ENCODE measurements at places on chromosomes 1 and 21.

GRCh38 chr1:66613187-66613586 lies 79.2 kb downstream of the SGIP1 start:
- DNase-seq, result no peak

- no peak for DNase-seq
These were observed 10.3 kb upstream of the ADARB1 start for GRCh38 chr21:45064091-45064490.

DNA sequence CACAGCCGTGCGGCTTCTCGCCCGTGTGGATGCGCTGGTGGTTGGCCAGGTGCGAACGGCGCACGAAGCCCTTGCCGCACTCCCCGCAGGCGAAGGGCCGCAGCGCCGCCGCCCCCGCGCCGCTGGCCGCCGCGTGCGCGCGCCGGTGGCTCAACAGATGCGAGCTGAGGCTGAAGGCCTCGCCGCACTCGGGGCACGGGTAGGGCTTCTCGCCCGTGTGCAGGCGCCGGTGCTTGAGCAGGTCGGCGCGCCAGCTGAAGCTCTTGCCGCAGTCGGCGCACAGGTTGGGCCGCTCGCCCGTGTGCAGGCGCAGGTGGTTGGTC lies 24.9 kb downstream of the ZNF697 start:
- DNase-seq, result no peak

DNA sequence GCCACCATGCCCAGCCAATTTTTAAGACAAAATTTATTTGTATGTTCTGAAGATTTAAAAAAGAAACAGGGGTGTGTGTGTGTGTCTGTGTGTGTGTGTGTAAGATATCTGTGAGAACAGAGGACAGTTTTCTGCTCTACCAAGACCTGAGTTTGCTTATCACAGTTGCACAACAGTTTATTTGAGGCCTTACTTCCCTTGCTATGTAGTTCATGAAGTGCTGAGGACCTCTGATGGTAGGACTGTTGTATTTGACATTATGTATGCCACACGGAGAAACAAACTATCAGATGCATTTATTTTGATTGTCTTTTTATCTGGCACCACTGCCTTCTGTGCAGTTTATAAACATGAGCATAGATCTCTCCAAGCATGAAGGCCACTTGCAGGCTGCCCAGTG lies 355.2 kb downstream of the PBX1 start:
- DNase-seq, result no peak

GRCh38 chr1:1298861-1299685 lies 8.7 kb downstream of the ACAP3 start:
- peak; percentile 71 for DNase-seq

- DNase-seq, result no peak
These were observed 40.6 kb upstream of the MARK1 start for GRCh38 chr1:220487297-220487820.

DNA sequence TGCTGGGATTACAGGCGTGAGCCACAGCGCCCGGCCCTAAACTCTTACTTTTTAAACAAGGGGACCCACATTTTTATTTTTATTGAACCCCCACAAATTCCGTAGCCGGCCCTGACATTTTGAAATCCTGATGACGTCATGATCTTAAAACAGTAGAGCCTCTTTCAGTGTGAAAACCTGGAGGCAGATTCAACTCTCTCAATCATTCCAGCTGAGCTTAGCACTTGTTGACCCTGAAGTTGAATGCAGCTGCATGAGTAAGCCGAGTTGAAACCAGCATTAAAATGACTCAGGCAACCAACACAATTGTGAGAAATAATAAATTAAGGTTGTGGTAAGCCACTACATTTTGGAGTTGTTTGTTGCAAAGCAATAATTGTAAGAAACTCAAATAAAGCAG lies 93.9 kb upstream of the ADGRL4 start:
- DNase-seq, result no peak

Data from right forelimb (tissue), 1 donor.